ENCODE measurements at places on chromosomes 5 and 9.

- no peak for DNase-seq
These were observed 63.0 kb upstream of the PTPN3 start for GRCh38 chr9:109561137-109561536.

DNA sequence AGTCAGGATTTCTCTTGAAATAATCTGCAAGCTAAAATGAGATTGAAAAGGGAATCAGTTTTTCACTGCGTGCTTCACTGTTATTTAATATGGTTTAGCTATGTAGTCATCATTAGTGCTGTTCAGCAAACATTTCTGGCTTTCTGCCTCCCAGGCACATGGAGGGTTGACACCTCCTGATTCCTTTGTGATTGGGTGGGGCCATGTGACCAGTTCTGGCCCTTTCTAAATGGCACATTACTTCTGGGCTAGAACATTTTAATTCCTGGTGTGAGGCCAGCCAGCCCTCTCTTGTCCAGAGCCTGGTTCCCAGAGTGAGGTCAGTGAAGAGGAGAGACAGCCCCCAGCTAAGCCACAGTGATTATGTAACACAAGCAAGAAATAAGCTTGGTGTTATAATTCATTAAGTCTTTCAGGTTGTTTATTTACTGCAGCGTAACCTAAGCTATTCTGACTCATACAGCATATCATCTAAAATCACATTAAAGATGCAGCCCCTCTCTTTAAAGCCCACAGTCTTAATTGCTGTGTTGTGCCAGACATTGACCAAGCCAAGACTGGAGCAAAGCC, 17.4 kb upstream of the ARSI start:
- peak; percentile 92 for DNase-seq

- peak; percentile 35 for DNase-seq
These were observed 343.1 kb downstream of the BRINP1 start for GRCh38 chr9:119026120-119026519.

DNA sequence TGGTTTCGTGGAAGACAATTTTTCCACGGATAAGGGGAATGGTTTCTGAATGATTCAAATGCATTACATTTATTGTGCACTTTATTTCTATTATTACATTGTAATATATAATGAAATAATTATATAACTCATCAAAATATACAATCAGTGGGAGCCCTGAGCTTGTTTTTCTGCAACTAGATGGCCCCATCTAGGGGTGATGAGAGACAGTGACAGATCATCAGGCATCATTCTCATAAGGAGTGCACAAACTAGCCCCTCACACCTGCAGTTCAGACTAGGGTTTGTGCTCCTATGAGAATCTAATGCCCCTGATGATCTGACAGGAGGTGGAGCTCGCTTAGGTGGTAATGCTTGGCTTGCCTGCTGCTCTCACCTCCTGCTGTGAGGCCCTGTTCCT, 6.4 kb downstream of the ISCA1 start:
- DNase-seq = peak; percentile 21

DNA sequence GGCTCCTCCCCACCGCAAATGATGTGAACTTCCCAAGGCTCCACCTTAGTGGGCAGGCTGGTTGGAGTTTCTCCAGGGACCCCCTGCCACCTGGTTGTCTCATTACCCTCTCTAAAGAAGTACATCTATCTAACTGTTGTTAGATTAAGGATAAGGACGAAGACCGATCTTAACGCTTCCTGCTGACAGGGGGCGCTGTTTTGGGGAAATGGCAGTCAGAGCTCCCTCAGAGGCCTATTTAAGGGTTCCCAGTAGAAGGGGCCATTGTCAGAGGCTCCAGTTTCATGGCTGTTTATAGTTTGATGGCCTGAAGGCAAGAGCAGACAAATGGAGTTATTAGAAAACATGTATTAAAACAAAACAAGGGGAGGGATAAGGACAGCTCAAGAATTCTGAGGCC, 100.1 kb downstream of the SPEF2 start:
- DNase-seq = no peak

DNA sequence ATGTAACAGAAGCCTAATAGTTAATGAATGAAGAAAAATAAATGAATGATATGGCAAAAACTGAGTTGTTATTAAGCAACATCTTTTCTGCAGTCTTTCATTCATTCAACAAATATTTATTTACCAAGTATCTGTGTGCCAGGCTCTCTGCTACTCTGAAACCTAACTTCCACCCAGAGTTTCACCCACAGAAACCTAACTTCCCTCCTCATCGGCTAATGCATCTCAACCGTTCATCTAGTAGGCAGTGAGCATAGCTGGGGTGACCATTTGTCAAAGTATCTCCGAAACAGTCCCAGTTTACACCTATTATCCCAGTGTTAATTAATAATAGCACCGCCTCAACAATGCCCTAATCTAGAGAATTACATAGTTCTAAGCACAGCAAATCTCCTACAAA, 1.5 kb downstream of the TTC39B start:
- DNase-seq = no peak

GRCh38 chr9:19087106-19088000, 15.4 kb downstream of the HAUS6 start:
- peak; percentile 45 for DNase-seq

DNA sequence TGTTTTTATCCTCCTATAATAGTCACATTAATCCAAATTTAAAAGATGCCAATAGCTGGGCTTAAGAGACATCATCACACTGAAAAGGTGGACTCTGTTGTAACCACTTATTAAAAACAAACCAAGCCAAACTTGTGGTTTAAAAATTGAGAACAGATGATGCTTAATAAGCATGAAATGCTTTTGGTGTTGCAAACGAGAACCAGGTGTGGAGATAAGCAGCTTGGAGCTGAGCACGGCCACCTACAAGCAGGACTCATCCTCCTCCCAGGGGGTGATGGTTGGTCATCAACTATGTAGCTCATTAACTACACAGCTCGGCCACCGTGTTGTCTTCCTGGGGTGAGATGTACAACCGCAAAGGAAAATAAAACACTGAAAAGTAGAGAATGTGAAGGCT, 154.4 kb downstream of the NPR3 start:
- DNase-seq = peak; percentile 80

GRCh38 chr5:137122075-137122474, 377.1 kb downstream of the SPOCK1 start:
- DNase-seq = peak; percentile 67

DNA sequence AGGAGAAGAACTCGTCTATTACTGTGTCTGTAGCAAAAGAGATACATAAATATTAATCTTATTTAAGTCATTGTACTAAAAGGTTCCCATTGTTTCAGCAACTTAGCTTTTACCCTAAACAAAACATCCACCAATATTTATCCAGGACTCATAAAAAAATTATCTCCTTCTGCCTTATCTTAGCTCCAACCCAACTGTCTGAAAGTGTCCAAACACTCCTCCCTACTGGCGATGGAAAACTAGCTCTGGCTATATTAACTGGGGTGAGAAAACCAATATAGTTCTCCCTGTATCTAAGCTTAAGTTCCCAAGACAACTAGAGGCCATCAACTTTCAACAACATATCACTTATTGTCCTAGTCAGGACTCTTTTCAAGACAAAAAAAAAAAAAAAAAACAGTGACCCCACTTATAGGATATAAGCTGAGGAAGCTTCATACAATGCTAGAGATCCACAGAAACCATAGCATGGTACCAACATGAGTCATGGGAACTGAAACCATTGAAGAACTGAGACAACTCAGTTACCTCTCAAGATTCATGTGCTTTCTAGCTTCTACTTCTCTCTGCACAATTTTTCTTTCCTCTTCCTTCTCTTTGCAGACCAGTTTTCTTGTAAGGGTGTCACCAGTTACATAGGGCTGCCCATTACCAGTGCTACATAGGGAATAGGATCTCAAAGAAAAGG, 150.7 kb upstream of the RASA1 start:
- DNase-seq = peak; percentile 49

DNA sequence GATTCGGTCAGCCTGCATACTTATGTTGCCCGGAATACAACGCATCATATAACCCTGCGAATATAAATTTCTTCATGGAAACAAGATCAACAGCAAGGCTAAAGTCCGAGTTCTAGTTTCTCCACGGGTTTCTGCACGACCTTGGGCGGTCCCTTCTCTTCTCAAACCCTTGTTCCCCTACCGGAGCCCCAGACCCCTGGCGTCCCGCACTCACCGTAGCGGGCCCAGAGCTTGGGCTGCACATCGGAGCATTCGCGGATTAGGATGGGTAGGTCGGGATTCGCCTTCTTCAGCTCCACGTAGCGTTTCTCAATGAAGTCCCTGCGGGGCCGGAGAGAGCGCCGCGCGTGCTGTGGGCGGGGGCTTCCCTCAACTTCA, 399 bp downstream of the NDUFA2 start:
- DNase-seq = no peak

DNA sequence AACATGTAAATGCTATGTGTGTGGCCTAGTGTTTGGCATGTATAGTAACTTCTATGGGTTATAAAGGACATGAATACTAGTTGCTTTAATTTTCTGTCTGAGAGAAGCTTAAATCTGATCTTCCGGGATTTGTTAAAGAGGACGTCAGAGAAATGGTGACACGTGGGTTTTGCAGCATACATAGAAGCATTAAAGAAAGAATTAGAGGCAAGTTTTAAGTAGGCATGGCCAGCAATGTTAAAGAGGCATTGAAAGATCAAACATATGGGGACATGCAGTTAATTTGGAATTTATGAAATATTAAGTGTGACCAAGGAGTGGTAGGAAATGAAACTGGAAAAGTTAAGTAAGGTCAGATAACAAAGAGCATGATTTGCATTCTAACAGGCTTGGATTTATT, 311.4 kb upstream of the RIOK2 start:
- DNase-seq = no peak

GRCh38 chr9:110850401-110851135, 182.0 kb downstream of the MUSK start:
- DNase-seq = peak; percentile 18

DNA sequence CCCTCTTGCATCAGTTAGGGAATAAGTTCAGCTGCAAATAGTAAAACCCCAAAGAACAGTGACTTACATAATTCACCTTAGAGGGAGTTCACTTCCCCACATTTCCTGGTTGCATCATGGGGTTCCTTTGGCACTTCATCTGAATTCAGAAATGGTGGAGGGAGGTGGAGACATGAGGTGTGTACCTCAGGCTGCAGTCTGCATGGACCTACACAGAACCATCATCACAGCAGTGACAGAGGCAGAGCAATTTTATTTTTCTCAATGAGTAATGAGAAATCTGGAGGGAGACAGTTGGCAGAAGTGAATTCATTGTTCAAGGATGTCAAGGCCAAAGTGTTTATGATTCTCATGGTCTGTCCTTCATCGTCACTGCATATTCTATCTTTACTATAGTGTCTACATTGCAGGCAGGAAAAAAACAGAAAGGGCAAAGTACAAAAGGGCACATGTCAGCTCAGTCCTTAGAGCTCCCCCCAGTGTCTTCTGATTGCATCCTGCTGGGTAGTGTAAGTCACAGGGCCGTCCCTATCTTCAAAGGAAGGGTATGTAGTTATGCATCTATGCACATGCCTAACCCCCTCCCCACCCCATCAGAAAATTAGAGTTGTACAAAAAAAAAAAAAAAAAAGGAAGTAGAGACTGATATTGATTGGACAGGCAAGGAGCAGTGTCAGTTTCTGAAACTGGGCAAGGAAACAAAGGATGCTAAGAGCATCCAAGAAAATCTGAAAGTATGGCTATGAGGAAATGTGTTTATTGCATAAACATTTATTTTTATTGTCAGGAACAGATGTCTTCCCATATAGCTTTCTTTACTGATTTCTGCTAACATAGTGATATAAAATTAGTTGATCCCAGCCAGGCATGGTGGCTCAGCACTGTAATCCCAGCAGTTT, 132.7 kb upstream of the APC start:
- no peak for DNase-seq

GRCh38 chr9:131361202-131361833, 32.6 kb upstream of the PRRC2B start:
- DNase-seq = peak; percentile 43

GRCh38 chr5:83400241-83400640, 71.3 kb upstream of the VCAN start:
- DNase-seq = no peak

DNA sequence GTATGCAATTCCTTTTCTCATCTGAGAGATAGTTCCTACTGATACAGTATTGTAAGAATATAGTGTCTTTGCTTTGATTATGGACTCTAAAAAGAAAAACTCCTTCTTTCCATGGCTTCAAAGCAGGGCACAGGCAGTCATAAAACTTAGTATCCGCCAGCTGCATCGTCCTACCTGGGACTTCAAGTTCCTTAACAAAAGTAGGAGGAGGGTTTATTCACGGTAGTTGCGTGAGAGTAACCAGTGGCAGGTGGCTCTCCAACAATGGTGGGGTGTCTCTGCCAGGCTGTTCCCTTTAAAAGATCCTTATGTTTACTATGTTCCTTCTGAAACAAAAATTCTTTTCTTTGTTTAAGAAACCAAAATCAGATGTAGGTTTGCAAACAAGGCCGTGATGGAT, 173.5 kb upstream of the DMAC1 start:
- no peak for DNase-seq

DNA sequence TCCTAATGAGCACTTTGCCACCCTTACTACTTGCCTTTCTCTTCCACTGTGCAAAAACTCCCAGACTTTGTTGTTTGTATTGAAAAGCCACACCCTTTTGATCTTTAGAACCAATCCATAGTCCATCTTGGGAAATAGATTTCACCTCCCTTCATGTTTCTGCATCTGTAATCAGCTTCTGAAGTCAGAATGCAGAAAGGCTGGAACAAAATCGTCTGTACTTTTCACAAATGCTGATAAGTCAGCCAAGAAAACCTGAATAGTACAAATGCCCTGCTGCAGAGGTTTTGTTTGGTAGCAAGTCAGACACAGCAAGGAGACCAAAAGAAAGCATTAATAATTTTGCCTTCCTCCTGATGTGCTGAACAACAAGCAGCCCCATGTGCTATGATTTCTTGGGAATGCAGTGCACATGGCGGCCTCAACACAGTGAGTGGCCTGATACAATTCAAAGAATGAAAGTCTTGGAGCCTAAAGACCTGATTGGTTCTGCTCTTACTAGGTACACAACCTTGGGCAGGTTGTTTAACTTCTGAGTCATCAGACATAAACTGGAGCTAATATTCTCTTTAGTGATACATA, 59.2 kb upstream of the STK32A start:
- DNase-seq = no peak

- DNase-seq = no peak
These were observed 113.5 kb downstream of the RORB start for GRCh38 chr9:74610523-74611061.

- DNase-seq = peak; percentile 40
These were observed 714 bp downstream of the UBE2D2 start for GRCh38 chr5:139561655-139562451.

GRCh38 chr9:32906213-32906612, 95.2 kb downstream of the APTX start:
- no peak for DNase-seq

GRCh38 chr9:131307974-131308373, 18.5 kb downstream of the PLPP7 start:
- DNase-seq = no peak

- DNase-seq = no peak
These were observed 120.6 kb downstream of the TRIO start for GRCh38 chr5:14263699-14264098.

GRCh38 chr5:55344392-55344992, 36.7 kb downstream of the MTREX start:
- DNase-seq = peak; percentile 61

GRCh38 chr9:127130661-127131538, 8.5 kb upstream of the ANGPTL2 start:
- DNase-seq = peak; percentile 91

Data from EH (cell line).